Activated CD8-positive, alpha-beta memory T cell treated with anti-CD3 and anti-CD28 coated beads, Interleukin-2, amount 10 ng/mL, durations not matched to agents 7 days and 5 days (primary cell): ENCODE measurements at places on chromosomes 5 and 9. TPM values are rescaled to one million over a fixed set of nuclear protein-coding genes. Genes with fewer than 3 reads are reported as not detected.

- no peak for DNase-seq
These were observed 91.5 kb upstream of the DNAH5 start for GRCh38 chr5:14035859-14036503.

GRCh38 chr5:136065588-136065987 lies 36.8 kb downstream of the TGFBI start:
- no peak for DNase-seq

GRCh38 chr9:95505717-95506427 lies 10.9 kb downstream of the PTCH1 start:
- no peak for DNase-seq

DNA sequence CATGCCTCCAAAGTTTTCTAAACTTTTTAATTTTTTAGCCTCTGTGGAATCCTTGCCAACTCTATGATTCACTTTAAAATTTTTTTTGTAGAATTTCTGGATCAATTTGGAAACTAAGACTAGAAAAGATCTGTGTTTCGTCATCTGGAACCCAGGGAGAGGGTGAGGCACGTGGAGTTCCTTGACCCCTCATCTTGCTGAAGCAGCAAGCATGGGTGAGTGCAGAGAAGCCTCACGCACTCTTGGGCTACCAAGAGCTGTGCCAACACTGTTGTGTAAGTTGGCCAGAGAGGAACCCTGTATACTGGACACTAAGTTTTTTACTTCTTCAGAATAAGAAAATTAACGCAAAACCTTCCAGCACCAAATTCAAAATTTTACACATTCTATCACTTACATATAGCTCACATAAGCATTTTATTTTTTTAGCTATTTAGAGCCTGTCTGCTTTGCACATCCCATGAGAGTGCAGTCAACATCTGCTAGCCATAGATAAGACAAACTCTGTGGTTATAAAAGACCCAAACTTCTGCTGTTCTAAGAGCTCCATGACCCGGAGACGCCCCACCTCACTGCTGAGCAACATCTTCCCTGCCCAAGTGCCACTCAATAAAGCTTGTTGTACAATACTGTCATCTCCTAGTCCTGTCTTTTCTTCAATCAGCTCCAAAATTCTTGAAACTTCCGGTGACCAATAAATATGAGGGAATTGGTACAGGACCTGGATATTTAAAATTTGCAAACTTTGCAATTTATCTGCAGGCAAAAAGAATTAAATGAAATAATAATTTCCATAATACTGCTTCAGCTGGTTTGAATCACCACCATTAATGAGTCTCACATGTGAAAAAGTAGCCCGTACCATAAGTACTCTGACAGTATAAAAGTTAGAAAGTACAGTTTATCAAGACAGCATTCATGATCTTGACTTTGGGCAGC lies 69.7 kb upstream of the ADCY2 start:
- no peak for DNase-seq

KIAA1958 gene
- 11.6 TPM for total RNA-seq

CCDC187 gene
- not detected for total RNA-seq

DNA sequence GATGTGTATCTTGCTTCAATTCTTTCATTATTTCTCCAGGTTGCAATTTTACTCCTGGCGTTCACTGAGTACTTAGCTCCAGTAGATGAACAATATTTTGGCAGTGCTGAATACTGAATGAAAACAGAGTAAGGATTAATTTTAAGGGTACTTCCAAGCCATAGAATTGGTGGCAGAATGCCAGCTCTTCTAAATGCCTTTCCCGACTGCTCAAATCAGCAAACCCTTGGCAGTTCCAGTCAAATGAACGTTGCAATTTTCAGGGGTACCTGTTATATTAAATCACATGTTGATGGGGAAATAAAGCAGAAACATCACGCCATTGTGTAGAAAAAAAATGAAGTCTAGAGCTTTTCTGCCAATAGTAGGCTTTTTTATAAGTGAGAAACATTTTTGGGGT lies 282.4 kb upstream of the RPS23 start:
- DNase-seq, result no peak

DNA sequence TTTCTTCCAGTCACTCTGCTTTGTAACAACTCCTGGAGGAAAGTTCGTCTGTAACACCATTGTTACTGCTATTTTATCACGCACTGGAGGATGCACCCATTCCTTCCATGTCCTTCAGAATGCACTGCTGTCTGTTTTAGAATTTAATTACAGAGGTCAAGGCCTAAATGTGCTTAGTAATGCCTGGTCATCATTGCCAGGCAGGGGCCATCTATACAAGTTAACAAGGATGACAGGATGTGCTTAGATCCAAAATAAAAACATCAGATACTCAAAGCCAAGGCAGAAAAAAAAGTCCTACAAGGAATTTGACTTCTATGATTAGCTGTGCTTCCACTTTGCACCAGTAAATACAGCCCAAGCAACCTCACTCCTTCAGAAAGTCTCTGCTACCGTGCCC lies 371.4 kb downstream of the SEMA5A start:
- no peak for DNase-seq

GRCh38 chr9:80720579-80720978 lies 968.8 kb downstream of the TLE1 start:
- DNase-seq, result no peak

GRCh38 chr5:146185161-146185560 lies 2.7 kb upstream of the LARS1 start:
- no peak for DNase-seq

PAPPA gene
- total RNA-seq, result not detected

DNA sequence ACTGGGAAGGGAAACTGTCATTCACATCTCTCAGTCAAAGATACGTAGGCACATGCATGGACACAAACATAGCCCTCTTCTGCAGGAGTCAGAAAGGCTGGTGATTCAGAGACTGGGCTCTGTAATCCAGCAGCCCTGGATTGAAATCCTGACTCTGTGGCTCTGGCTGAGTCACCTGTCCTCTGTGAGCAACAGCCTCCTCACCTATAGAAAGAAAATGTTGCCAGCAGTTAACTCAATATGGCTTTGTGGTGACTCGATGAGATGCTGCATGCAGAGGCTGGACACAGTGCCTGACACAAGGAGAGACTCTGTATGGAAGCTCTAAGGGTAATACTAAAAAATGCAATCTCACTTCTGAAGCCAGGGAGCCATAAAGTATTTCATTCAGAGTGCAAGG lies 23.9 kb upstream of the CDKN2AIPNL start:
- no peak for DNase-seq

GRCh38 chr5:74122979-74123590 lies 497.1 kb downstream of the ARHGEF28 start:
- no peak for DNase-seq

REEP2 gene
- total RNA-seq, result 1.7 TPM

DNA sequence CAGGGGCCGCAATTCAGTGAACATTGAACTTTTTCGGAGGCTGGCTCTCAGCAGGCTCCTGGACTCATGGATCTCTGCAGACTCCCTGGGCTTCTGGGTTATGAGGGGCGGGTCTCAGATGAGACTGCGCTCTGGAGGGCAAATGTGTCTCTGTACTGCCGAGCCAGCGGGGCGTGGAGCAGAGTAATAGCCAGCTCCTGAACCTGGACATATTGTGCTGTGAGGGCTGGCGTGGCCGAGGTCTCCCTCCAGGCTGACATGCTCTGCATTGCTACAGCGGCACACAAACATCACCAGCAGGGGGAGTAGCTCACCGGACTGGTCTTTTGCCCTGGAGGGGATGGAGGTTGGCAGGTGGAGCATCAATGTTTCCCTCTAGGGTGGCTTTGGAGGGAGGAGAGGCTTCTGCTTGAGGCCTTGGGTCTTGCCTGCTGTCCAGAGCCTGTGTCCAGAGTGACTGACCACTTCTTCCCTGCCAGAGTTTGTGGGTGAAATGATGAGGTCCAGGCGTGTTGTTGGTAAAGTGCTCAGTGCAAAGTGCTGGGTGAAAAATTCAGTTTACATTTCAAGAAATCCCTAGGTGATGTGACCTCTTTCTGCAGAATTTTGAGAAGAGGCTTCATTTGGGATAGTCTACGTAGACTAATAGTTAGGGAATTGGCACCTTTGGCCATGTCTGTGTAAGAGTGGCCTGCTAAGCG lies 10.9 kb upstream of the GADD45G start:
- peak; percentile 81 for DNase-seq

DNA sequence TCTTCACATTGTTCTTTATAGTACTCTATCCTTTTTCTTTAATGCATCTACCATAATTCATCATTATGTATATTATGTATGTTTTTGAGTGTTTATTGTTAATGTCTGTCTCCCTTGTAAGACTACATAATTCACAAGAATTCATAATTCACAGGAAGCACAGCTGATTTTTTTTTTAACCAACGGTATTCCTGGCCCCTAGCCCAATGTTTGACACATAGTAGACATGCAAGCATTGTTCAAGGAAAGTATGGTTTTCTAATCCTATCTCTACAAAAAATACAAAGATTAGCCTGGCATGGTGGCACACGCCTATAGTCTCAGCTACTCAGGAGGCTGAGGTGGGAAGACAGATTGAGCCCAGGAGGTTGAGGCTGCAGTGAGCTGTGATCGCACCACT lies 160.6 kb downstream of the PPP2R2B start:
- DNase-seq, result no peak

- DNase-seq, result no peak
These were observed 880 bp upstream of the PTPDC1 start for GRCh38 chr9:94083384-94083783.

GABRA6 gene
- not detected for total RNA-seq

DNA sequence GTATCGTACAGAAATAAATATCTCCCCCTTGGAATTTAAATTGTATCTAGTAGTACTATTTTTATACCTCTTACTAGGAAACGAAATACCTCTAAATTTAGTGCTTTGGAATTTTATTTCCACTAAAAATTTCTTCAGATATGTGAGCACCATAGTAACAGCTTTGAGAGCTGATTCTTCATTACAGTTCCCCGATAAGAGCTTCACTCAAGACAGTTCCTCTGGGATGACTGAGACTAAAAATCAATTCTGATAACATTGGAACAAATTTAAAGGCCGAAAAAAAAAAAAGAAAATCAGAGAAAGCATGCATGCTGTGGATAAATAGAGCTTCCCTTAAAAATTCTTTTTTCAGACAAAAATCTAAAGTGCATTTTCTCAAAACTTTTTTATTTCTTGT lies 68.5 kb upstream of the MEF2C start:
- DNase-seq, result no peak
